ENCODE measurements at places on chromosomes 1 and 21.

DNA sequence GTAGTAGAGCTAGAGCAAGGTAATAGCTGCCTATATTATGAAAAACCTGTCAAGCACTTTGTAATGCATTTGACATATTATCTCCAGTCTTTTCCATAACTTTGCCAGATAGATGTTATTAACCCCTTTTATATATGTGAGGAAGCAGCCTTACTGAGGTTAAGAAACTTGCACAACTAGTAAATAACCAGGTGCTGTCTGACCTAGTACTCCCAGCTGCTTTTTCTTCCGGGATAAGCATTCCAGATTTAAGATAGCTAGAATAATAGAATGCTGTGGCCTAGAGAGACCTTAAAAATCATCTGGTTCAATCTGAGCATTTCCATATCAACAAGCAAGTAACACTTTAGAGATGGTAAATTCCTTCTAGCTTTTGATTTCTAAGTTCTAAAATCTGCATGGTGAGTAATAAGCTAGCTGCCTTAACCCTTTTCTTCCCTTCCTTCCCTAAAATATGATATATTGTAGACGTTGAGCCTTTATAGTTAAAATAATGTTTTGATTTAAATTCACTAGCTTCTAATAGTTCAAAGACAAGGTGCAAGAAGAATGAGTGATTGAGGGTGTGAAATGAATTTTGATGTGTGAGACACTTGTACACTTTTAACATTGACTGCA, 1.8 kb downstream of the SH3GLB1 start:
- DNase-seq, result no peak

DNA sequence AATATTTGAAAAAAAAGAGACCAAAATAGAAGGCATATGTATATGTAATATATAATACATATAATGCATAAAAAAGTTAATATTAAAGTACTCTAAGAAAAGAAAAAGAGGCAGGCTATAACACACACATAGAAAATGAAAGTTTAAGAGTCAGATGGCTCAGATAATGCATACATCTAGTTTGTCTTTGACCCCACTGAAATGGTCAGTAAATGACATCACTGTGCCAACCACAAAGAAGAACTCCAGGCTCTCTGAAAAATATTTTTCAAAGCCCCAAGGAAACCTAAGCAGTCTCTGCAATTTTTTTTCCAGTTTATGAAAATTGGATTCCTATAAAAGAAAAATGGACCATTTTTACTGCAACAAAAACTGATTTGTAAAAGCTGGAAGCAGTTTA, 55.4 kb upstream of the SCYL3 start:
- no peak for DNase-seq

DNA sequence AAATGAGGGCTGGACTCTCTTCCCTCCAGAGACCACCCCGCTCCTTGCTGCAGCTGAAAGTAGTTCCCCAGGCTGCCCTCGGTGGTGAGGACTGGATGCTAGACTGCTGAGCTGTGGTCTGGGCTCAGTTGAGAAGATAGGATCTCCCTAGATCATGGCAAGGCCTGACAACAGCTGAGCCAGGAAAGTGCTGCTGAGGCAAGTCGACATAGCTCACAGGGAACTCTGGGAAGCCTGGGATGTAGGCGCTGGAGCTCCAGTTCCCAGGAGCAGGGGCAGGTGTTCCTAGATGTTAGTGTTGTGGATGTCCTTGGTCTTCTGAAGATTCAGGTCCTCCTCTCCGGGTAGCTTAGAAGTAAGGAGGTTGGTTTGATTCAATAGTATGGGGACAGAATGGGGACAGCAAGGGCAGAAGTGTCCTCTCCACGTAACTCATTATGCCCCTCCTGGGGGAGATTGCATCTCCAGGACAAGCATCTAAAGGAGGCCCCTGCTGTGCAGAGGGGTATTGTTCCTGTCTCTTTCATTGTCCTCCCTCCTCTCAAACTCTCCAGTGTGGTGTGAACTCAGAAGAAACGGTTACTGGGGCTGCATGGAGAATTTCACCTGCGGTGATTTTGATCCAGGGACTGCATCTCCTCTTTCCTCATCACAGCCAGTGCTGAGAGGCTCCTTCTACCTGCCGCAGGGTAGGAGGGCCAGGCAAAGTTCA, 3.7 kb downstream of the CYB561D1 start:
- no peak for DNase-seq

DNA sequence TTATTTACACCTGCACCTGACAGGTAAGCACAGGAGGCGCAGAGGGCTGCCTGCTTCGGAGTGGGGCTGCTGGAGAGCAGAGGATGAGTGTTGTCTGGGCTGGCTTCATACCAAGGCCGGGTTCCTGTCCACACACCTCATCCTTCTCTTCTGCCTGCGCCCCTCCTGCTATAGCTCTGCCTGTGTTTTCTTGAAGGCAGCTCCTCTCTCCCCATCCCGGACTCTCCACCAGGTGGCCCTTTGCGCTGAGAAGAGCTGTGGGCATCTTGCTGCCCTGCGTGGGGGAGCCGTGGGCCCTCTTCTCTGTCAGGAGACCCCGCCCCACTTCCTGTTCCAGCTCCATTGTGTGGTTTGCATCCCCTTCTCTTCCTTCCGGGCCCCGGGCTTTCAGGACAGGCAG, 35.0 kb downstream of the ARHGEF10L start:
- no peak for DNase-seq

GRCh38 chr1:154352581-154353459, 27.5 kb downstream of the ATP8B2 start:
- DNase-seq, result peak; percentile 43

- DNase-seq, result no peak
Observed at GRCh38 chr1:147840909-147841308, 61.7 kb upstream of the GJA8 start.

DNA sequence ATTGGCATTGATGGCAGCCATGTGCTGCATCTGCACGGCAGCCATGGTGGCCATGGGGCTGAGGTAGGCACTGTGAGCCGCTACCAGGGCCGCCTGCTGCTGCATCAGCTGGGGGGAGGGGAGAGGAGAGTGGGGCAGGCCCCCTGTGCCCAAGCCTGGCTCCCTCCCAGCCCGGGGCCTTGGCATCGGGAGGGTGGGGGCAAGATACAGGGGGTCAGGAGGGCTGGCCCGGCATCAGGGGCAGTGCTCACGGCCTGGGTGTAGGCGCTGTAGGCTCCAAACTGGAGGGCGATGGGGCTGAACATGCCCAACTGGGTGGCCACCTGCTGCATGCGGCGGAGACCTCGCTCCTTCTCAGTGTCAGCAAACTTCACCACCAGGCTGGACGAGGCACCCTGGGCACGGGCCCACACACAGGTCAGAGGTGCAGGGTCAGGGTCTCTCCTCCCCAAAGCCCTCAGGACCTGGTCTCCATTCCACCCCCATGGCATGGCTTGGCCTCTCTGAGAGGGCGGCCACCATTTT, 9.0 kb downstream of the CELF3 start:
- no peak for DNase-seq

GRCh38 chr1:75725861-75726361, 1.4 kb downstream of the ACADM start:
- DNase-seq, result no peak

DNA sequence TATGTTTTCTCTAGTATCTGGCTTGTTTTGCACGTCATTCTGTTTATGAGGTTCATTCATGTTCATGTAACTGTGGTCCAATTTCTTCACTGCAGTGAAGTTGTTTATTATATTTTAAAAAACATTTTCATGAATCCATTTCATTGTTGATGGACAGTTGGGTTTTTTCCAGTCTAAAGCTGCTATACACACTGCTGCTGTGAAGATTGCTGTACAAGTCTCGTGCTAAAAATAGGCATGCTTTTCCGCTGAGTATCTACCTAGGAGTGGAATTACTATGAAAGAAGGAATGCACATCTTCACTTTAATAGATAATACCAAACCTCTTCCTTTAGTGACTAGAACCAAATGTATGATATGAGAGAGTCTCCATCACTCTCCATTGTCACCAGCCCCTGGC, 49.0 kb upstream of the ETS2 start:
- no peak for DNase-seq

DNA sequence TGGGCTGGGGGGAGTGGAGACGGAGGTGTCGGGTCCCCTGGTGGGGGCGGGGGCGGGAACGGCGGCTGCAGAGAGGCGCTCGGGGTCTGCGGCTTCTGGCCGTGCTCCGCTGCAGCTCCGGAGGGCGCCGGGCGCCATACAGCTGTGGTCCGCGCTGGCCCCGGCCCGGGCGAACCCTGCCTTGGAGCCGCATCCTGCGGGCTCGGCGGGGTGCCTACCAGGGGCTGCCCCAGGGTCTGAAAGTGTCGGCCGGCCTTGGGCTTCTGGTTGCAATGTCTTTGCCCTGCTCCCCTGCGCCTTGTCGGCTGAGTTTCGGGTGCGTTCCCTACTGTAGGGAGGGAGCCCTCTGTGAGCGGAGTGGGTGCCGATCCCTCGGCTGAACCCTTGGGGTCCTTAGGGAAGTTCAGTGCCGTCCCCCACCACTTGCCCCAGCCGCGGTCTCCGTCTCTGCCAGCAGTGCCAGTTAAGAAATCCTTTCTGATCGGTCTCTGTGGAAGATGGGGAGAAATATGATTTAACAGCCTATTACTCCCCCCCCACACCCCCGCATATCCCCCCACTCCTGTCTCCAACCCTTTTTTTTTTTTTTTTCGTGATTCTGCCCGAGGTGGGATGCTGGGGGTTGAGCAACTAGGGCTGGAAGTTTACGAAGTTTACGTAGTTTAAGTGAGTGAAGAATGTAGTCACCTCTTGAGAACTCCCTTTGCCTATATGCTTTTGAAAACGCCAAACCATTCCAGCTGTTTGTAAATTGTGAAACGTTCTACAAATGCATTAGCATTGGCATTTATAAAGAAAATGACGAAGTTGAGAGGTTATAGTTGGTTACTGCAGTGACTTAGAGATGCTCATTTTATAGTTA, 588 bp downstream of the NEXN start:
- DNase-seq, result peak; percentile 38

DNA sequence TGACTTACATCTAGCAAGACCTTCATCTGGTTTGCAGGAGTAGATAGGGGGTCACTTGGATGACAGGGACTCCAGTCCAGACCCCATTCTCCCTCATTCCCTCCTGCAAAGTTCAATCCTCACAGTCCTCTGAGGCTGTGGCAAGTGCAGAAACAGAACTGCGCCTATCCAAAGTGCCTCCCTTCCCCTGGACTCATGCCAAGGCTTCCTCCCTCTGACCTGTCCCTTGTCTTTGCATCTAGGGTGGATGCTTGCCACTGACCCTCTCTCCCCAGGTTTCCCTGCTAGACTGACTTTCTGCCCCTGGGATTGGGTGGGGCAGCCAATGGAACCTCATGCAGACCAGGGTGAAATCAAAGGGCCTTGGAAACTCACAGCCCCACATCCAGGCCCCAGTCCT, 18.7 kb downstream of the PRAMEF1 start:
- DNase-seq, result no peak

- no peak for DNase-seq
Observed at GRCh38 chr1:47298025-47298699, 15.8 kb downstream of the STIL start.

GRCh38 chr1:2596530-2597333, 10.2 kb downstream of the PRXL2B start:
- DNase-seq, result no peak

Data from NCI-H1105 (cell line).